ENCODE measurements at places on chromosomes 6 and 20.

DNA sequence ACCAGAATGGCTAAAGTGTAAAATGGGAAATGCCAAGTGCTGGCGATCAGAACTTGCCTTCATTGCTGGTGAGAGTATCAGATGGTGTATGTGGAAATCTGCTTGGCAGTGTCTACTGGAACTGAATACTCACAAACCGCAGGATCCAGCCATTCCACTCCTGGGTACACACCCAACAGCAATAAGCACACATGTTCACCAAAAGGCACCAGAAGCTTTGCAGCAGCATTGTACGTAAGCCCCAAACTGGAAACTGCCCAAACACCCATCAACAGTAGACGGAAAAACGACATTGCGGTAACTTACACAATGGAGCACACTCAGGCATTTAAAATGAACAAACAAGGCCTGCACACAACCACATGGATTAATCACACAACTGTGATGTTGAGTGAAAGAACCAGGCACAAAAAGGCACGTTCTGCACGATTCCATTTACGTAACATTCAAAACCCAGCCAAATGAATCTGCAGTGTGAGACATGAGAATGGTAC is 37.3 kb upstream of the BPIFA2 start:
- no peak for DNase-seq

DNA sequence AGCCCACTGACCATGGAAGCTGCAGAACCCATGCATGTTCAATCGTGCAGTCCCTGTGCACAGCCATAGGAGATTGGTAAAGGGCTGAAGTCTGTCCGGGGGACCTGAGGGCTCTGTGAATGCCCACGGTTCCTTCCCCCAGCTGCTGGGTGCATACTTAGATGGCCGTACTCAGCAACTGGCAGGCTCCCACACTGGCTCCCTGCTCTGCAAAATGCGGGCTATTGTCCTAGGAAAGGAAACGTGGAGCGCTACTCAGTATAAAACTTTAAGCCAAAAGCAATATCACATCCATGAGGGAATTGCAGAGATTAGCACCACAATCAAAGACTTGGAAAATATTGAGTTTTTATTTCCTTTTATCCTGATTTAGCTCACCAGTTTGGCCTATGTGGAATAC is 202.0 kb downstream of the WDR27 start:
- no peak for DNase-seq

- DNase-seq: no peak
Observed at GRCh38 chr20:32752458-32753250, 9.4 kb upstream of the COMMD7 start.

GRCh38 chr20:45970646-45971424 is 1.2 kb downstream of the ZNF335 start:
- DNase-seq: no peak

- DNase-seq: no peak
Observed at GRCh38 chr6:35691027-35691824, 2.5 kb upstream of the FKBP5 start.

GRCh38 chr20:61657721-61658377 is 405.8 kb downstream of the CDH4 start:
- no peak for DNase-seq

DNA sequence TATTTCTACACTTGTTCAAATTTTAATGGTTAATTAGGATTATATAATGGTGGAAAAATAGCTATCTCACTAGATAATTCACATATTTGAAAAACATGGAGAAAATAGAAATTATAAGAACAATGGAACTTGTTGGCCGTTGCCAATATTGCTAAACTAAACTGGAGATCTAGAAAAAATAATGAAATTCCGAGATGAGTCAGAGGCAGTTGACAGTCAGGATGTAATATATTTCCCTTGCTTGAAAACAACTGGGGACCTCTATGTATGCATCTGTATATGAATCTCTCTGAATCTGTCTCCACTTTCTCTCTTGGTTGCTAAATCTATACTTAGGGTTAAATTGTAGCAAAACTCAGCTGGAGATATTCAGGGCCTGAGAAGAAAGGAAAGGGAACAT is 1108.2 kb upstream of the GJE1 start:
- DNase-seq: no peak

- no peak for DNase-seq
Observed at GRCh38 chr6:151916680-151917164, 109.2 kb downstream of the ESR1 start.

GRCh38 chr20:9453201-9453600 is 61.2 kb upstream of the LAMP5 start:
- DNase-seq: no peak

GRCh38 chr6:5506597-5506996 is 245.3 kb downstream of the FARS2 start:
- no peak for DNase-seq

DNA sequence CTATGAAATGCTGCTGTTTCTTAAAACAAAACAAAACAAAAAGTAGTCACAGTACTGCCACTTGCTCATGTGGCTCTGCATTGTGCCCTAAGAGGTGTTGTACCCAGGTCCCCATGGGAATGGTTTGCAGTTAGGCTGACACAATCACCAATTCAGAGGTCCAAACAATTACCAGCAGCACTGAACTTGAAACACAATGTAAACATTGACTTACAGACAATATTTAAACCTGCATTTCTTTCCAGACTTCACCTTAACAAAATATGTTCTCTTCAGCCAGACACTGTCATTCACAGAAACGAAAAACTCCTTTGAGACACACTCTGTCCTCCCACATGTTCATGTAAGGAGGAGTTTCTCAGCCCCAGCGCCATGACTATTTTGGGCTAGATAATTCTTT is 206.8 kb upstream of the ARG1 start:
- DNase-seq: no peak

GRCh38 chr6:65964261-65964660 is 257.2 kb upstream of the EYS start:
- no peak for DNase-seq

Measured in esophagus squamous epithelium (tissue), 5 donors.